ENCODE measurements at places on chromosomes 7 and 10. TPM values are rescaled to one million over a fixed set of nuclear protein-coding genes. Genes with fewer than 3 reads are reported as not detected.

Gene PDK4
- 10.0 TPM for total RNA-seq

Gene SEMA3A
- 23.2 TPM for total RNA-seq

Gene JCAD
- total RNA-seq = 61.6 TPM

Gene HOXA3
- 6.5 TPM for total RNA-seq

Gene DPP6
- not detected for total RNA-seq

Gene MYH16
- 0.33 TPM for total RNA-seq

Gene CFTR
- total RNA-seq = not detected

Gene SEMA4G
- 1.9 TPM for total RNA-seq

Gene TMEM196
- not detected for total RNA-seq

Gene FAM25A
- total RNA-seq = not detected

Gene INMT
- total RNA-seq = not detected

Gene EPDR1
- total RNA-seq = 1.3 TPM

Gene CYP3A7
- total RNA-seq = not detected

Gene HMX2
- not detected for total RNA-seq

Gene TMEM225B
- not detected for total RNA-seq

All from vein endothelial cell (primary cell).